ENCODE measurements at places on chromosomes 12 and 14. TPM values are rescaled to one million over a fixed set of nuclear protein-coding genes. Genes with fewer than 3 reads are reported as not detected.

Gene KRT73
- not detected for total RNA-seq

Gene SERPINA5
- not detected for total RNA-seq

Gene AQP6
- not detected for total RNA-seq

Gene RFX4
- not detected for total RNA-seq

Gene SERPINA4
- not detected for total RNA-seq

Gene RNASE7
- total RNA-seq = not detected

Gene KIF5A
- total RNA-seq = 1.3 TPM

Gene ACSS3
- not detected for total RNA-seq

Gene RHOJ
- total RNA-seq = not detected

Gene TAS2R50
- total RNA-seq = not detected

All from activated CD8-positive, alpha-beta T cell treated with anti-CD3 and anti-CD28 coated beads for 36 hours (primary cell).